Caco-2 (cell line): ENCODE measurements at places on chromosomes 6 and 20.
A peak's percentile ranks its signal among the peaks of the same experiment; 100 is the strongest.

DNA sequence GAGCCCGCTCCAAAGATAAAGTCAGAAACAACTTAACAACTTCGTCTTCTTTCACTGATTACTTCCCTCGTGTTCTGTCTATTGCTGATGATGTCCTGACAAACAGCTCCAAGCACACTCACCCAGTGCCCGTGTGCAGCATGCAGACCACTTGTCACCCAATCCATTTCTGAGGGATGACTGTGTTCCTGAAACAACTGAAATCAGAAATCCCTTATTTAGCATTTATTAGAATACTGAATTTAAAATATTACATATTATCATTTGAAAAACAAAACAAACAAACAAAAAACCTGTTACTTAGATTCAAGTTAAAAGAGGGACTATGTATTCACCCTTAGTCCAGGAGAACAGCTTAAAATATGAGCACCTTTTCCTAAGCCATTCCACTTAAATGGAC lies 223.7 kb upstream of the QKI start:
- no peak for DNase-seq

- no peak for DNase-seq
Observed at GRCh38 chr6:104477569-104477968, 382.1 kb downstream of the HACE1 start.

DNA sequence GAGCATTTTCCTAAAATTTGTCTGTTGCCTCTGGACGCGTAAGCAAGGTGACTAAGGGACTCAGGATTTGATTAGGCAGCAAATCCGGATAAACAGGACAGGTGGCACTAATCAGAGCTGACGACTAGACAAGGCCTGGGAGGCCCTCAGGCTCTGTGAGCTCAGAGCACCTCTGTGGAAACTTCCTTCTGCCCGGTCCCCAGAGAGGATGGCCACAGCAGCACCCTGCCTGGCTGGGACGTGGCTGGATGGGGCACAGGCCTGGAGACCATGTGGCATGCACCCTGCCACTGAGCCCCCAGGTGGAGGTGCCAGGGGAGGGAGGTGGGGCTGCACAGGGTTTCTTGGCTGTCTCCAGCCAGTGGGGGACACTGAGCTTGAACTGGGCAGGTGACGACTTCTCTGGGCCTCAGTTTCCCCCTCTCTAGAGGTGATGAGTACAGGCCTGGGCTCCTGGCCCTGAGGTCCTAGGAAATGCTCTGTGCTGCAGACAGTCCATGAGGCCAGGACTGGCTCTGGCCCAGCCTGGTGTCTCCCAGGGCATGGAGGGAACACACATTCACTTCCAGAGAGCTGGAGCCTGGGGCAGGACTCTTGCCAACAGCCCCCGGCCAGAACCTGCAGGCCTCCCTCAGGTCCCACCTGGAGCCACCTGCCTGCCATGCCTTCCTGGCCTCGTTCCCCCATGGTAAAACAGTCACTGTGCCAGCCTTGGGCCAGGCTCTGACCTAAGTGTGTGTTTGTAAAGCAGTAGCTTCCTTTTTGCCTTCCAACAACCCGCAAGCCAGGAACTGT lies 39.6 kb upstream of the STX16 start:
- DNase-seq: peak; percentile 53

- DNase-seq: no peak
Observed at GRCh38 chr20:23519556-23519955, 28.6 kb downstream of the CST8 start.

DNA sequence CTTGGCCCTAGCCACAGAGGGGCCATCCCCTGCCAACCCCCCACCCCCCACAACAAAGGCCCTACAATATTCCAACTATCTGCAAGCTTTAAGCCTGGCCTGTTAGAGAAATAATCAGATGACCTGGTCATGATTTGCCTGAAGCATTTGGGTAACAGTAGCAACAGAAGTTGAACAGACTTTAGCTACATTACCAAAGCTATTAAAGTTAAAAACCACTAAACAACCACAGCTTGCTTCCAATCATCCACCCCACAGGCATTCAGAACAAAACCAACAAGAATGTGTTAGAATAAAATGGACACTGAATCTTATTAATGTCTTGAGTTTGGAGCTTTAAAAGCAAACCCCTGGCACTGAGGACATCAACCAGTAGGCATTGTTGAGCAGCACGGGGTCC lies 250.9 kb downstream of the LRFN2 start:
- no peak for DNase-seq

DNA sequence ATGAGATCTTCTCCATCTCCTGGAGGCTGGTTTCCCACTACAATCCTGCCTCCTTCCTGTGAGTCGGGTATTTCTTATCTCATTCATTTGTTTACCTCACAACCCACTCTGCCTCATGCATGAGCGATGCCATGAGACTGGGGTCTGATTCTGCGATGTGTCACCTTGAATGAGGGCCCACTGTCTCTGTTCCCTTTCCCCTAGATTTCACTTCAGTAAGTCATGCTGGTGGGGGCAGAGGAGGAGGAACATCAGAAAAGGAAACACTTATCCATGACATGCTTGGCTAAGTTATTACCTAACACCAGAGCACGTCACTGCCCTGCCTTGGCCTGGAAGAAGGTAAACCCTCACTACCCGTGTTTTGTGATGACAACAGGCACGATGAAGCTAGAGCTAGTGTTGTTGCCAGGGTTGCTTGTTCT lies 337.4 kb upstream of the PRDM1 start:
- no peak for DNase-seq

DNA sequence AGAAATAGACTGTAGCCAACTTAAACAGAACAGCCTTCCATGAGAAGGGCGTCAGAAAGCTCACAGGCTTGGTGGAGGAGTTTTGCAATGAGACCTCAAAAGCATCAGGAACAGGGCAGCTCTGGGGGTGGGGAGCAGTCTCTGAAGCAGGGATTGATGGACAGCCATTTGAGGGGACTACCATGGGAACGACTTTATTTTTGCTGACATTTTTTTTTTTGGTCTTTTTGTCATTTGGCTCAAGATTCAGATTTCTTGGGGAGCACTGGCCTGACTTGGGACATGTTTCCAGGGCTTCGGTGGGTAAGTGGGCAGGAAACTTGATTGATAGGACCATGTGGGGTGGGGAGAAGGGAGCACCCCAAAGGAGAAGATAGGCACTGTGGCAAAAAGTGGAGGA lies 32.1 kb upstream of the SCP2D1 start:
- no peak for DNase-seq

GRCh38 chr20:1212023-1212422 lies 8.8 kb downstream of the C20orf202 start:
- DNase-seq: no peak

GRCh38 chr20:47568019-47568418 lies 66.3 kb downstream of the NCOA3 start:
- no peak for DNase-seq

DNA sequence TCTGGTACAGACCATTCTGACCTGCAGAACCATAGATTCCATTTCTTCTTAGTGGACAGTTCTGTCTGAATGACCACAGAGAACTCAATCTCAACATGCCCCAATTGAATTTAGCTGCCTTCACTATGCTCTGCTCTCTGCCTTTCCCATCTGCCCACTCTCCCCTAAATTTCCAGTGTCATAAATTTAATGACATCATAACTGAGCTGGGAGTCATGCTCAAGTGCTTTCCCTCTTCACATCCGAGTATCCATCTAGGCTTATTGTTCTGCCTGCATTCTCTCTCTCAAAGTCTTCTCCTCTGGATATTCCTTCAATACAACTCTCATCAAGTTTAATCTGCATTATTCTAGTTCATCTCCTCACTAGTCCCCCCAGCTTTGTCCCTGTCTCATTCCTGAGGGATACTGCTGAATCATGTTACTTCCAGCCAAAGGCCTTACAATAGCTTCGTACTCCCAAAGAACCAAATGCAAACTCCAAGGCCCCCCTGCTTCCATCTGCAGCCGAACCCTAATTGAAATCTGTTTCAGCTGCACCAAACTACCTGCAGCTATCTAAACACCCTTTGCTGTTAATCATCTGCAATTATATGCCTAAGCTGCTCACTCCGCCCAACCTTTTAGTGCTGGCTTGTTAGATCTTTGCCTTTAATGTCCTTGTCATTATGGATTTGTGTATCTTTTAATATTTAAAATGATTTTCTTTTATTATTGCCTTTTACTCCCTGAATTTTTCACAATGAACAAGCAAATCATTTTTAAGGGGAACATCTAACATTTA lies 46.1 kb downstream of the SLC35B3 start:
- no peak for DNase-seq

GRCh38 chr6:55584654-55585354 lies 5.8 kb upstream of the HMGCLL1 start:
- no peak for DNase-seq

DNA sequence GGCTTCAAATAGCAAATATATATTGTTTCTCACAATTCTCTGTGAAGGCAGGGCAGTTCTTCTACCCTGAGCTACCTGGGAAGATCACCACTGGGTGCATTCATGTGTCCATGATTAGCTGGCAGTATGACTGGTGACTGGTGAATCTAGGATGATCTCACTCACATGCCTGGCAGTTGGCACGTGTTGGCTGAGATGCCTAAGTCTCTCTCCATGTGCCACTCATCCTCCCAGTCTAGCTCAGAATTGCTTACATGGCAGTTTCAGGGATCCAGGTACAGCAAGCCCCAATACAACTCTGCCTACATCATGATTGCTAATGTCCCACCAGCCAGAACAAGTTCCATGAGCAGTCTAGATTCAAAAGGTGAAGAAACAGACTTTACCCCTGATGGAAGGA lies 346.8 kb upstream of the CNR1 start:
- no peak for DNase-seq

GRCh38 chr20:12112089-12112474 lies 194.4 kb downstream of the BTBD3 start:
- DNase-seq: no peak

DNA sequence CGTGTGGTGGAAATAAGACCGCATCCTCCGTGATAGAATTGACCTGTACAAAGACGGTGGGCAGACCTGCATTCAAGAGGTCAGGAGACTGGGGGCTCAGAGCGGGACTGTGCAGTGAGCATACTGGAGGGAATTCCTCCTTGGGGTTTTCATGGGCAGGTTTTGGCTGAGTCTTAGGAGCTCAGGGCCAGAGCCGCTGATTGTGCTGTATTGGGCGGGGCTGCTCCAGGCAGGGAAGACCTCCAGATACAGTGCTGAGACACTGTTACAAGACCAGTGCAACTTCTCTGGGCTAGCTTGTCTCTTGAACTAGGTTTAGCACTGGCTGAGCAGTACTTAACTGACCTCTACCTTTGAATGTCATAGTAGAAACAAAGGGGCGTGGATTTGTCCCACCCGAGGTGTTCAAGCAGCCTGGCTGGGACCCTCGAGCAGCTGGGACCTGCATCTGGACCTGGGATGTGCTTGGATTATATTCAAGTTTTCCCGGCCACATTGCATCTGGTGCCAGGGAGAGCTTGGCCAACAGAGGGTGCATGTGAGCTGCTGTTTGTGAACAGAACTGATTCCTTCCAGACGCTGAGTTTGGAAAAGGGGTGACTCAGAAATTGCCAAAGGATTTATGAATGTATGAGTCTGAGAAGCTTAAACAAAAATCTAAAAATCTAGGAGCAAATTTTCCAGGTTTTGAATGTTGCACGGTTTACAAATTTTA lies 33.4 kb upstream of the SLC22A1 start:
- peak; percentile 47 for DNase-seq

DNA sequence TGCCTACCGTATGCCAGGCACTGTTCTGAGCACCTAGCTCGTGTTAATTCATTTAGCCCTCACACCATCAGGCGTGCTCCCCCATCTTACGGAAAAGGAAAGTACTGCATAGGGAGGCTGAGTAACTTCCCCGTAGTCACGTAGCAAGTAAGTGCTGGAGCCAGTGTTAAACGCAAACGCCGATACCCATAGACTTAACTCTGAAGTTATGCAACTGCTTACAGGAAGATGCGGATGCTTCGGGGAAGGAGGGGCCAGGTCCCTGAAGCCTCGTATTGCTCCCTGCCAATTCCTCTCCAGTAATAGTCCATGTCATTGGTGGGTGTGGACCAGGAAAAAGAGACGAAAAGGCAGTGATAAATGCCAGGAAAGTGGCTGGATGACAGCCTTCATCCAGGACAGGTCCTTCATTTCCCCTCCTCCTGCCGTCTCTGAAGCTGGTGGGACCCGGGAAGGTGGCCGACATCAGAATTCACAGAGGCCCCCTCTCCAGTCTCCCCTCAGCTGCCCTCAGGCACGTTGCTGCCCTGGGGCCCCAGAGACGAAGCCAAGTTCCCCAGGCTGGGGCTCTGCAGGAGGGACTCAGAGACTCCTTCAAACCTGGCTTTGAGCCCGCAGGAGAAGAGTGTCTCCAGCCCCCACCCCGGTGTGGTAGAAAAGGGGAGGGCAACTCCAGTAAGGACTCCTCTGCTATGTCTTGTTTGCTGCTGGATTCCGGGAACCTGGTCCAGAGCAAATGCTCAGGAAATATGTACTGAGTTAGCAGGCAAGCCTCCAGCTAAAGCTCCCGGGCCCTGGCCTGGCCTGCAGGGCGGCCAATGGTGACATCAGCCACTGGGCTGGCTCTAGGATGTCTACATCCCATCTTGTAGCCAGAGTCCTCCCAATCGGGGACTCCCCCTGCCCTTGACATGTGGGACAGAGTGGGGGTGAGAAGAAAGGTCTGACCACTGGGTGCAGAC lies 37.8 kb downstream of the RAB44 start:
- DNase-seq: no peak

- peak; percentile 53 for DNase-seq
Observed at GRCh38 chr20:50446351-50447101, 63.7 kb upstream of the PTPN1 start.

DNA sequence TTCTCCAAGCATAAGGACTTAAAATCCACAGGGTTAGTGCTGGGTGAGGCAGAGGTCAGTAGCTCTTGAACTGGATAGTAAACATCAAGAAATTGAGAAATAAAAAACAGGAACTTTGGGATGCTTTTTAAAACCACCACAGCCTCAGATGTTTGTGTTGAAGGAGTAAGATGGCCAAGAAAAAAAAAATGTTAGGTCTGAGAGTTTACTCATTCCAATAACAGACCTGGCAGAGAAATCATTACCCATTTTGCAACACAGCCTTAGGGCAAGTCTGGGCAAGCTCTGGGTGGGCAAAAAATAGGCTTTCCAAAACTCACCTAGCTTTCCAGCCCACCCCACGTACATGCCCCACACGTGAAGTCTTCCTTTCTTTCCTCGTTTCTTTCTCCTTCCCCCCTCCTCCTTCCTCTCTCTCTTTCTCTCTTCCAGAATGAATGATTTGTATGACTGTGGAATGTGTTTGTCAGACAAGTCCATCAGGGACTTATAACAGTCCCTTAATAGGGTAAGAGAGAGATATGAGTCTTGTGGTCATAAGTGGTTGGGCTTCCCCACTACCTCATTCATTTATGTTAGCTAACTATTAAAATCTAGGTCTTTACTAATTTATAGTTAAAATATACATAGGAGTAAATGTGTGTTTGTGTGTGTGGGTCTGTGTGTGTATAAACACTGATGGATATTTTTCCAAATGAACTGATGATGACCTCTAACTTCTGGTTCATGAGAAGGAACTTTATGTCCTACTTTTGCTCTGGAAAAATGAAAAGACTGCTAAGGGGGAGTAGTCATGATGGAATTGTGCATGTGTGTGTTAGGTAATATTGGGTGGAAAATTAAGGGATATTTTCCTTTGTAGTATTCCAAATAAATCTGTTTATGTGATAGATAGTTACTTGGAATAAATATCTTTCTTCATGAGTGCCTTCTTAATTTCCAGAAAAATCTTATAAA lies 18.0 kb upstream of the DSE start:
- no peak for DNase-seq

- no peak for DNase-seq
Observed at GRCh38 chr6:36594816-36595643, 868 bp downstream of the SRSF3 start.

- DNase-seq: no peak
Observed at GRCh38 chr6:47853766-47854165, 71.9 kb downstream of the OPN5 start.
